AG10803 (cell line): ENCODE measurements at places on chromosomes 1 and 21.

GRCh38 chr1:229841230-229841629 is 215.2 kb downstream of the URB2 start:
- DNase-seq: no peak

GRCh38 chr1:71930511-71930910 is 351.8 kb downstream of the NEGR1 start:
- no peak for DNase-seq

DNA sequence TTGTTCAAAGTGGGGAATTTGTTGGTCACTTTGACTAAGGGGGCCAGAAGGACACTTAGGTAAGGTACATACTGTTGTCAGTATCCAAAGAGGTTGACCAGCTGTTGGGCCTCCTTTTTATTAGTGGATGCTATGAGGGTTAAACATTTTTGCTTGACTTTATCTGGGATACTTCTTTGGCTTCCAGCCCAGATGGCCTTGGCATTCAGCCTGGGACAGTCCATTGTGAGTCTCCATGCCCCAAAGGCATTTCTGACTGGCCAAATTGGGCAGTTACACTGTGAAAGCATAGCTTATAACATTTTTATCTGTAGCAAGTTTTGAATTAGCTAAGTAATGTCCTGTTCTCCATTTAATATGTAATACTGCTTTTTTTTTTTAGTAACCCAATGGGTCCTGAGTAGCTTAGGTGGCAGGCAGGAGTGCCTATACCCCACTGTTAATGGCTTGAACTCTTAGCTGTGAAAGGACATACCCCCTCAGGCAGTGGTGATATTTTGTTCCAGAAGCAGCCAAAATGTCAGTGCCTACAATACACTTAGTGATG is 35.4 kb upstream of the CD1D start:
- peak; percentile 35 for DNase-seq

DNA sequence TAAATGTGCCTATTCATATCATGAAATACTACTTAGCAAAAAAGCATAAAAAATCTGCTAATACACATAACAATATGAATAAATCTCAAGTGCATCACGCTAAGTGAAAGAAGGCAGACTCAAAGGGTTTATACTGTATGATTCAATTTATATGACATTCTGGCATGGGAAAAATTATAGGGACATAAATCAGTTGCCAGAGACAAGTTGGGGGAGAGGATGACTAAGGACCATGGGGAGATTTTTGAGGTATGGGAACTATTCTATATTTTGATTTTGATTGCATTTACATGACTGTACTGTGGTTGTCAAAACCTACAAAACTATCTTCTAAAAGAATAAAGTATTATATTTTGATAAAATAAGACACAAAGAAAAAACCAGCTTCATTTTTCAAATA is 650.3 kb upstream of the NR5A2 start:
- no peak for DNase-seq

GRCh38 chr1:2129256-2129943 is 65.2 kb downstream of the FAAP20 start:
- no peak for DNase-seq

DNA sequence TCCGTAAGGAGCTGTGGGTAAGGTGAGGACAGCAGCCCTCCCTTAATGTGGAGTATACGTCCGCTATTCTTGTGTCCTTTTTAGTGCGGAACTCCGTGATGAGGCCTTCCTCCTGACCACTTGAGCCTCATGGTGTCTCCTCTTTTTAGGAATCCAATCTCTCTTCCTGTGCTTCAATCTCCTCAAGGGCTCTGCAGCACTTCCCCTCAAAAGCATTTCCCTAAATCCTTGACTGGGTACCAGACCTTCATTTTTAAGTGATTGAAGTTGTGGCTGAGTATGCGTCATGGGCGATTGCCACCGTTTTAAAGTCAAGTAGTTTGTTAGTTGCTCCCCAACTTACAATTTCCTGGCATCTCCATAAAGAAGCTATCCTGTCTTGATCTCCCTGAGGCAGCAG is 62.8 kb downstream of the SAMSN1 start:
- no peak for DNase-seq

GRCh38 chr21:24594082-24594481 is 1013.2 kb downstream of the MRPL39 start:
- DNase-seq: no peak

DNA sequence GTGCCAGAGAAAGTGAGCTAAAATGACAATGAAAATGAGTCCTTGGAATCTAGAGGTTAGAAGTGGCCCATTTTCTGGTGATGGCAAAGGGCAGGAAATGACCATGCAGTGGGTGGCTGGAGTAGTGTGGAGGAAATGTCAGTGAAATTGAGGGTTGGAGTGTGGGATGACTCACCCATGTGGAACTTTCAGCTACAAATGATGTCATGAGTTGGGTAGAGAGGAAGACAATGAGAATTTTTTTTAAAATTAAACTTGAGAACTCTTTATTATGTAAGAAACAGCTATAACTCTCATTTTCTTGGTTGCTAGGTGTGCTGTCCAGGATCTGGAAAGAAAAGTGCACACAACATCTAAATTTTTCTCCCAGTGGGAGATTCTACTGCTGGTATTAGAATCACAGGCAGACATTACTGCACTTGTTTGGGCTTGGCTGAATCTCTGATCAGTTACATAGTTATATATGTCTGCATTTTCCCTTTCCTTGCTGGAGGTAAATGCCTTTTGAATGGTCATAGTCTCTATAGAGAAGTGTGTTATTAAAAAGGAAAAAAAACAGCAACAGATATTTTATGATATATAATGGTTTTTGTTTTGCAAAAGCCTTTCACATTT is 56.8 kb upstream of the GNG12 start:
- DNase-seq: peak; percentile 84

DNA sequence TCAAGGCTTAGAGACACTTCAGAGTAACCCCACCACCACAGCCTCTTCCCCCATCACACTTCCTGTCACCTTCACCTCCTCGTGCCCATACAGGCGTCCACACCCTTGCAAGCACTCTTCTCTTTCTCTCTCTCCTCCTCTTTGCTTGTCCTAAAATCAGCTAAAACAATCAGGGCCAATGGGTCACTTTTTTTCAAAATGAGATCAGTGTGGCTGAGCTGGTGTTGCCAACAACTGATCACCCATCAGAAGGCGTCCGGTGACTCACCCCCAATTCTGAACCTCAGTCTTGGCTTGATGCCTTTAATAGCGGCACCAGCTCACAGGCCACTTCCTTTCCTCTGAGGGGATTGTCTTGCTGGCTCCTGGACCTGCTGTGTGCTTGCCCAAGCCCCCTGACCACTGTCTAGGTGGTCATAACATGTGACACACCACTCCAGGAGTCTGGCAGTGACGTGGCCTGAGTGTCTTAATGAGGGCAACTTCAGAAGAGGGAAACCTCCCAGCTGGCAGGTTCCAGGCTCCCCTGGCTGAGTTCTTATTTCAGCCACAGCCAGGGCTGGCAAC is 1.6 kb downstream of the DRAXIN start:
- peak; percentile 82 for DNase-seq

GRCh38 chr1:206465951-206466350 is 4.3 kb upstream of the IKBKE start:
- DNase-seq: no peak

- DNase-seq: no peak
These were observed 133.7 kb downstream of the PTPRU start for GRCh38 chr1:29370067-29370466.

DNA sequence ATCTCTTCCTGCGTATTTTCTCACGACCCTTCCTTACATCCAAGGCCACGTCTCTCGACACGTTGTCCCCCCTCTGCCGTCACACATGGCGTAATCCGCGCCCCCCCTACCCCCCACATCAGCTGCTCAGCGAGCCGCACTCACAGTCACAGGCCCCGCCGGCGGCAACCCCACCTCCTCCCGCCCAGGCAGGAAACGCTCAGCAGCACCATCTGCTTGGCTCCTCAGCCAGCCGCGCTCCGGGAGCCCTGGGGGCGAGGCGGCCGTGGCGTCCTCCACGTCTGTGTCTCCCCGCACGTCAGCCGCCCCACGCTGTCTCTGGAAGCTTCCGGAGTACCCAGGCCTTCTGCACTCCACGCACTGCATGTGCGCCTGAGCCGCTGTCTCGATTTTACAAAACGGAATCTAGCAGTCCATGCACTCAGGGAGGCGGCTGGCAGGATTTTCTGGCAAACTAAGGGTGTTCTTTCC is 64.6 kb downstream of the SIK1 start:
- DNase-seq: peak; percentile 80

- DNase-seq: no peak
These were observed 6.2 kb downstream of the SLC6A9 start for GRCh38 chr1:44024903-44025525.

DNA sequence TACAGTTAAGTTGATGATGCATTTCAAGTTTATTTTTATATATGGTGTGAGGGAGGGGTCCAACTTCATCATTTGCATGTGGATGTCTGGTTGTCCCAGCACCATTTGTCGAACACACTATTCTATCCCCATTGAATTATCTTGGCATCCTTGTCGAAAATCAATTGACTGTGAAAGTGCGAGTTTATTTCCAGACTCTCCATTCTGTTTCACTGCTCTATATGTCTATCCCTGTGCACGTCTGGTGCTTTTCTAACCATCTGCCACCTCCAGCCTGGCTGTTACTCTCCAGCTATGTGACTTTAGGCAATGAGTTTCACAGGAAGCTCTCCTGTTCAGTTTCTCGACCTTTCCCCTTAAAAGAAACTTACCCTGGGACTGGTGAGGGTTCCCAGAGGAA is 137.1 kb upstream of the KLHDC7A start:
- DNase-seq: no peak

- DNase-seq: no peak
These were observed 964.6 kb upstream of the B3GALT2 start for GRCh38 chr1:194151056-194151455.

GRCh38 chr1:237112663-237113062 is 70.7 kb downstream of the RYR2 start:
- DNase-seq: no peak

- no peak for DNase-seq
These were observed 31.7 kb downstream of the CFAP57 start for GRCh38 chr1:43203859-43204258.

- DNase-seq: no peak
These were observed 52.4 kb upstream of the TMEM51 start for GRCh38 chr1:15100880-15101760.

- no peak for DNase-seq
These were observed 133.6 kb downstream of the PLPPR4 start for GRCh38 chr1:99397863-99398262.

- DNase-seq: no peak
These were observed 7.9 kb downstream of the TMEM201 start for GRCh38 chr1:9596415-9597123.

DNA sequence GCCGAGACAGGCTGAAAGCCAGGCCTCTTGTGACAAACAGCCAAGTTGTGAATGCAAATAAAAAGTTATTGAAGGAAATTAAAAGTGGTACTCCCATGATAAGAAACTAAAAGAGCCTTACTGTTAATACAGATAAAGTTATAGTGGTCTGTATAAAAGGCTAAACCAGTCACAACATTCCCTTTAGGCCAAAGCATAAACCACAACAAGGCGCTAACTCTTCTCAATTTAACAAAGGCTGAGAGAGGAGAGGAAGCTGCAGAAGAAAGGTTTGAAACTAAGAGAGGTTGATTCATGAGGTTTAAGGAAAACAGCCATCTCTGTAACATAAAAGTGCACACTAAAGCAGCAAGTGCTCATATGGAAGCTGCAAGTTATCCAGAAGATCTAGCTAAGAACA is 10.7 kb downstream of the C1orf105 start:
- no peak for DNase-seq

DNA sequence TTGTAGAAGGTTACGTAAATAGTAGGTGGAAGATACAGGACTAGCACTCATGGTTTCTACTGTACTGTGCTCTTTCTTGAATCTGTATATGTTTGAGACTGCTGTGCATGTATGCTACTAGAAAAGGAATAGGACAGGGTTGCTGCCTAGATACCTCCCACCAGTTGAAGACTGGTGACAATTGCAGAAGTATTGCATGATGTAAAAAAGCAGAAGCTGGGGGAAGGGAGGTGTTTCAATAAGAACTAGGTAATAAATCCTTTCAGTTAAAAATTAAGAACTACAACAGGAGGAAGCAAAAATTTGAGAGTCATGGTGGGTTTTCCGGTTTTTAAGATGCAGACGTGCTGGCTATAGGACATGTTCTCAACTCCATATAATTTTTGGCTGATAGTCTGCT is 88.1 kb downstream of the CCDC30 start:
- DNase-seq: no peak

DNA sequence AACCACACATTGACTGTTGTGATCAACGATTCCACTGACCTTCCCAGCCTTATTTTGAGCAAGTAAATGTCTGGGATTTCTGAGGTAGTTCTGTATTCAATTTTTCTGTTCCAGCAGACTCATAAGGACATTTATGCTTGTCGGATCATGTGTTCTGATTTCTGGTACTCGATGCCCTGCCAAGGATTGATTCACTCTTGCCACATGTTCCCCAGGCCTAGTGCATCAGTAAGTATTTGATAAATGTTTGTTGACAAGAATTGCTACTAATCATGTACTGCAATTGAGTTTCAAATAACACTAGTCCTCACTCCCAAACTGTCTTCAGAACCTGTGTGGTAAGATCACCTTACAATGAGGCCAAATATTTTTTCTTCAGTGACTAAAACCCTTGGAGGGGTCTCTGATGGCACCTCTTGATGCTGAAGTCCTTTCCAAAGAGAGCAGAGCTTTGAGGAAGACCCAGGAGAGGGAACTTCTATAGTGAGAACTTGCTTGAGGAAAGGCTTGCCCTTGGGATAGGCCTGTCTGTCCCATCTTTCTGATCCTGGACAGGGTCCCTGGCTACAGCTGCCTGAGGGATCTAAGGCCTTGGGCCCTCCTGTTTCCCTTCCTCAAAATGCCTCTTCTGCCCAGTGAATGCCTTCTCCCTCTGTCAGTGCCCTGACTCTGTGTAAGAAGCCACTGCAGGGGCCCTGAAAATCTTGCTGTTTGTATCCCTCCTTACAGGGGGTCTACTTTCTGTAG is 115.8 kb upstream of the FAM78B start:
- no peak for DNase-seq

- peak; percentile 67 for DNase-seq
These were observed 34.9 kb downstream of the CENPF start for GRCh38 chr1:214637722-214638458.

- DNase-seq: peak; percentile 63
These were observed 24.3 kb upstream of the SLC30A1 start for GRCh38 chr1:211603191-211603701.

GRCh38 chr1:181057079-181057478 is 23.3 kb downstream of the MR1 start:
- DNase-seq: peak; percentile 19

- no peak for DNase-seq
These were observed 46.9 kb upstream of the LIN9 start for GRCh38 chr1:226355669-226356551.

DNA sequence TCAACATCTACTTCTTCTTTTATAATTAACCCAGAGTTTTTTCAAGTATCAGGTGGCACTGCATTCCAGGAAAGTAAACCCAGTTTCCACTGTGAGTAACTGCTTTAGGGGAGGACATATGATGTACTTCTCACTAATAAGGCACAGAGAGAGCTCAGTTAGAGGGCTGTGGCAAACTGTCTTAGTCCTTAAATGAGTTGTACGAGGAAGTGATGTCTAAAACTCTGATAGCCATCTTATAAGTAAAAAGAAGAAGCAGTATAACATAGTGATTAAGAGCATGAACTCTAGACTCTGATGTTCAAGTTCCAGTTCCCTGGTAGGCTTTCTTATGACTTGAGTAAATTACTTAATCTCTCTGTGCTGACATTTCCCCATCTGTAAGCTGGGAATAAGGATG is 58.7 kb upstream of the PTGS2 start:
- DNase-seq: no peak

- no peak for DNase-seq
These were observed 13.0 kb downstream of the PTPRC start for GRCh38 chr1:198651650-198652400.

GRCh38 chr1:6723621-6724428 is 22.2 kb upstream of the DNAJC11 start:
- no peak for DNase-seq
